GM12865 (cell line): ENCODE measurements at places on chromosomes 16 and 17.

DNA sequence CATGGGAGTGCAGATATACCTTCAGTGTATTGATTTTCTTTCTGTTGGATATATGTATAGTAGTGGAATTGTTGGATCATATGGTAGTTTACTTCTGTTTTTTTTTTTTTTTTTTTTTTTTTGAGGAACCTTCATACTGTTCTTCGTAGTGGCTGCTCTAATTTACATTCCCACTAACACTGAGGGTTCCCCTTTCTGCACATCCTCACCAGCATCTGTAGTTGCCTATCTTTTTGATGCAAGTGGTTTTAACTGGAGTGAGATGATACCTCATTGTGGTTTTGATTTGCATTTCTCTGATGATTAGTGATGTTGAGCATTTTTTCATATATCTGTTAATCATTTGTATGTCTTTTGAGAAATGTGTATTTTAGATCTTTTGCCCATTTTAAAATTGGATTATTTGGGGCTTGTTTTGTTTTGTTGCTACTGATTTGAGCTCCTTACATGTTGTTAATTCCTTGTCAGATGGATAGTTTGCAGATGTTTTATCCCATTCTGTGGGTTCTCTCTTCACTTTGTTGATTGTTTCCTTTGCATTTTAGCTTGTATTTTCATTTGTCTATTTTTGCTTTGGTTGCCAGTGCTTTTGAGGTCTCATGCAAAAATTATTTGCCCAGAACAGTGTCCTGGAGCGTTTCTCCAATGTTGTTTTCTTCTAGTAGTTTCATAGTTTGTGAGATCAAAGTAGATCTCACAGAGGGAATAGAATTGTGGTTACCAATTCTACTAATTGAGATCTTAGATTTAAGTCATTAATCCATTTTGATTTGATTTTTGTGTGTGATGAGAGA is 25.0 kb upstream of the BCAS3 start:
- DNase-seq: peak; percentile 69

DNA sequence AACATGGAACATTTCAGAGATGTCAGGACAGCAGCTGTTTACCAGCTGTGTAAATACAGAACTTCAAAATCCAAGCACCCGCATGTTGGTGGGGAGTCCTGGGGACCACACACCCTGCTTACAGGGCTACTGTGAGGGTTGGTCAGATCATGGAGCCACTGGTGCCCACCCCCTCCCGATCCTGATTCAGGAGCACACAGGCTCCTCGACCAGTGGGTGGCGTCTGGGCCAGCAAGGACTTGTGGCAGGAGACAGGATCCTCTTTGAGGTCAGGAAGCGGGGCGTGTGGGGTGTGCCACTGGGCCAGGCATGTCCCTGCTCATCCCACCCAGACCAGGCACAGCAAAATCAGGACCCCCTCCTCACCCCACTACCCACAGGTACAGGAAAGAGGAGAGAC is 83.6 kb downstream of the SDK2 start:
- DNase-seq: no peak

- DNase-seq: no peak
Observed at GRCh38 chr17:52410781-52411180, 252.3 kb upstream of the CA10 start.

DNA sequence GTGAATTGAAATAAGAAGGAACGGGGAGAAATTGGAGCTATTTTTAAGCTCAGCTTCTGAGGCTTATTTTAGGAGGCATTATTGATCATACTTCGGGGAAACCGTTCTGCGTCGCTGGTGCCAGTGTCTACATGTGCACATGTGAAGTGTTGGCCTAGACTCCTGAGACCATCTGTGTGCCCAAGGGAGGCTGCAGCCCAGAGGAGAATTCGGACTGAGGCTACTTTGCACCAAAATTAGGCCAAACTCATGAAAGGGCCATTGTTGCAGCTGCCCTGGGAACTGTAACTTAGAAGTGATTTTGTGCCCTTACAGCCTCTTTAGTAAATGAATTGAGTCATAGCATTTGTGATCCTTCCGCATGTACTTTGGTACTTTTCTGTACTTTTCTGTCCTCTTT is 102.0 kb upstream of the NOL11 start:
- no peak for DNase-seq

DNA sequence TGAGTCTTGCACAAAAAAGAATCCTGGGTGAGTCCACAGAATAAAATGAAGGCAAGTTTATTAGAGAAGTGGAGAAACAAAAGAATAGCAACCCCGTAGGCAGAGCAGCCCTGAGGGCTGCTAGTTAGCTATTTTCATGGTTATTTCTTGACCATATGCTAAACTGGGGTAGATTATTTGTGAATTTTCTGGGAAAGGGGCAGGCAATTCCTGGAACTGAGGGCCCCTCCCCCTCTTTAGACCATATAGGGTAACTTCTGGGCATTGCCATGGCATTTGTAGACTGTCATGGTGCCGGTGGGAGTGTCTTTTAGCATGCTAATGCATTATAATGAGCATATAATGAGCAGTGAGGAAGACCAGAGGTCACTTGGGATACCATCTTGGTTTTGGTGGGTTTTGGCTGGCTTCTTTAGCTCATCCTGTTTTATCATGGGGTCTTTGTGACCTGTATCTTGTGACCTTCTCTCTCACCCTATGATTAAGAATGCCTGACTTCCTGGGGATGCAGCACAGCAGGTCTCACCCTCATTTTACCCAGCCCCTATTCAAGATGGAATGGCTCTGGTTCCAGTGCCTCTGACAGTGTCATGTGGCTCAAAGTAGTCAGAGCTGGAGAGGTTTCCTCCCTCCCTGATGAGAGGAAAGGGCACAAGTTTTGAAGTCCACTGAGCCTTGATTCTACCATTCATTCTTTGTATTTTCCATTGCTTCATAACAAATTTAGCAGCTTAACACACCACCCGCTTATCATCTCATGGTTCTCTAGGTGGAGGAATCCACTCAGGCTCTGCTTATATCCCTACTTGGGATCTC is 55.7 kb upstream of the LGALS9 start:
- DNase-seq: no peak

GRCh38 chr16:46549477-46549876 is 71.7 kb downstream of the SHCBP1 start:
- DNase-seq: no peak

DNA sequence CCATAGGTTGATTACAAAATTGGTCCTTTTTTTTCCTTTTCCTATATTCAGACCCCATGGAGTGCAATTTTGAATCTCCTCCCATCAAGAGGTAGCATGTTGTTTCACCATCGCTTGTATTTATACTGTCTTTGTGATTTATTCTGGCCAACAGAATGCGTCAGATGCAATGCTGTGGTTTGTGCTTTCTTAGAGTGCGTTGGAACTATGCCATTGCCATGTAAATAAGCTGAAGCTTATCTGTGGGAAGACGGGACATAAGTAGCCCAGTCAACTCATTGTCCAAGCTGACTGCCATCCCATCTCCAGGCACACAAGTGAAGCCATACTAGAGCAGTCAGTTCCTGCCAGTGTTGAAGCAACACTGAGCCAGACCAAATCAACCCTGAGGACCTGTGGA is 1339.3 kb upstream of the GOT2 start:
- DNase-seq: no peak

GRCh38 chr17:66301367-66301863 is 998 bp upstream of the PRKCA start:
- DNase-seq: peak; percentile 3

DNA sequence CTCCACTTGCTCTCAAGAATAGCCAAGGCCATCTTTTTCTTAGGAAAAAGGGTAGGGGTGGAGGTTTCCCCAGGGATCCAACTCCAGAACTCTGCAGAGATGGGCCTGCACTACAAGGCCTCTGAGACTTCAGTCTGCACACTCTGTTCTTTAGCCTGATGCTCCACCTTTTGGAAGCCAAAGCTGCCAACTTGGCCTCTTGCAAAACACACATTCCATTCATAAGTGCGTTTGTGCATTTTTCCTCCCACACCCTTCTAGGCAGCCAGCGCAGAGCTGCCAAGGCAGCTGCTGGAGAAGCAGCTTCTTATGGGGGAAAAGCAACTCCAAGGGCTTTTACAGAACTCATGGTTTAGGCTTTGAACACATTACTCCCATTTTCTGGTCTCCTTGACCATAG is 45.3 kb downstream of the REXO5 start:
- DNase-seq: no peak

- DNase-seq: no peak
Observed at GRCh38 chr16:59404509-59404908, 670.4 kb upstream of the GOT2 start.

DNA sequence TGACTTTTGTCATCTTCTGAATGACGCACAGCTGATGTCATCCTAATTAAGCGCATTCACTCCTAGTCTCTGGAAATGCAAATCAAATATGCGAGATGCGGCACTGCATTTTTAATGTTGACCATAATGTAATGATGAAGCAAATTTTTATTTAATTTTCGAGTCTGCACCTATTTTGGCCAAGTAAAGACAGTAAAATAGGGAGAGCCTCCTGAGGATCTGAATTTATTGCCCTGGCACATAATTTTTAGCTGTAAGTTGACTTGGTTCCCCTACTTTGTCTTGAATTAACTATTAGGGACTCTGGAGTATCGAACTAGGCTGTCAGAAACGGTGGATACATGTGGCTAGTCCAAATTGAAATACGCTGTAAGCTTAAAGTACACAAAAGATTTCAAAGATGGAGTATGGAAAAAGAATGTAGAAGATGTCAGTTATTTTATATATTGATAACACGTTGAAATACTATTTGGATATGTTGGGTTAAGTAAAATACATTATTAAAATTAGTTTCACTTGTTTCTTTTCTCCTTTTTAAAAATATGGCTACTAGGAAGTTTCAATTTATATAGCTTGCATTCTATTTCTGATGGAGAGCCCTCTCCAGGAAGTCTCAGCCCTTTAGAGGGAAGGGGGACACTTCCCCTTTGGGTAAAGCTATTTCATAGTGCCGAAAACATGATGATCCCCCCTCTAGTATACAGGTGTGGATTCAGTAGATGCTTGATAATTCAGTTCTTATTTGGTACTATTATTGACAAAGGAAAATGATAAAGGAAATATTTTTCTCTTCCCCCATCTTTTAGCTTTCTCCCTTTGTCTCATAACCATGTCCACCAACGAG is 991 bp downstream of the KPNA2 start:
- no peak for DNase-seq

- peak; percentile 6 for DNase-seq
Observed at GRCh38 chr16:29126057-29126494, 141.2 kb downstream of the LAT start.

- no peak for DNase-seq
Observed at GRCh38 chr17:80717720-80718083, 173.1 kb downstream of the RPTOR start.

DNA sequence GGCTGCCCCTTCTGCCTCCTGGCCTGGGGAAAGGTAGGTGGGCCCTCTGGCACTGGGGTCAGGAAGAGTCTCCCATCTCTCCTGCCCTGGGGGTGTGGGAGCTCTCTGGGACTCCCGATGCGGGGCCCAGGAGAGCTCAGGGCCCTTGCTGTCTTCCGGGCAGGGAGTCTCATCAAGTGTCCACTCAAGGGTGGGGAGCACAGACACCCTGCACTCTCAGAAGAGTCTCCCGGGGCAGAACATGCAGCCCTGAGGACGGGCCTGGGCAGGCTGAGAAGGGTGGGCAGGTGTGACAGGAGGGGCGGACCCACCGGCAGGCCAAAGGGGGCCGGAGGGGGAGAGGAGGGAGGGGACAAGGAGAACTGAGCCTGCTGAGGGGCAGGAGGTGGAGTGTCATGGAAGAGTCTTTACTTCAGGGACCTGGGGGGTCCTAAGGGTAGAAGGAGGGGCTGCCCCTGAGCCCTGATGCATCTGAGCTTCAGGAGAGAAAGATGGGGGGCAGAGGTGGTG is 8.4 kb upstream of the PKMYT1 start:
- no peak for DNase-seq

DNA sequence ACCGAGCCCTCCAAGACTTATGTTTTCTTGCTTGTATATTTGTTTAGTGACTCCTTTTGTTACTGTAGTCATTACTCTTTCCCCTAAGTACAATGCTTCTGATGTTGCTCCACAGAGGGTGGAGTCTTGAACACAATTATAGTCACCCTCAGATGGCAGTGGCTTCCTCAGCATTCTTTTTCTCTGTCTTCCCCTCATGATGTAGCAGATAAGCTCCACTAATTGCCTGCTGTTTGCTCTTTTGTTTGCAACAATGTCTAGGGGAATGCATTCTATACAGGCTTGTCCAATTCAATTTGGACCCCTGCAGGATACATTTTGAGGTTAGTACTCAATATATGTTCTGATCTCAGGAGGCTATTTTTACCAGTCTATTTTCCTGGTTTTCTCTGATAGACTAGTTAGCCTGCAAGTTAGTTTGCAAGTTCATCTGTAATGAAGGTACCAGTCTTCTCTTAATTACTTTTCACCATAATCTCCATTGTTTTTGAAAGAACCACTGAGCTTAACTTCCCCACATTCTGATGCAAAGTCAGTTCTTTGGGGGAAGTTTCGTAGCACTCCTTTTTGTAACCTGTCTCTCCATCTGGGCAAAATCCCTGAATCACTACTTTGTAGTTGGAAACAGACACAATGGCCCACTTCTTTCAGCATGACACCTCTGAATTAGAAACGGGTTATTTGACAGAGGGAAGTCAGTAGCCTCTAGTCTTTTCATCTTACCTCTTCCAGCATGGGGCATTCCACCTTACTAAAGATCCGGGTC is 1509.2 kb downstream of the CDH11 start:
- no peak for DNase-seq

- peak; percentile 86 for DNase-seq
Observed at GRCh38 chr17:44221084-44221861, 1.8 kb upstream of the UBTF start.

- DNase-seq: no peak
Observed at GRCh38 chr17:79162012-79162963, 87.7 kb downstream of the ENGASE start.

- no peak for DNase-seq
Observed at GRCh38 chr16:27822996-27823395, 240.5 kb downstream of the GSG1L start.

GRCh38 chr17:82812601-82813000 is 27.2 kb downstream of the ZNF750 start:
- no peak for DNase-seq
